ENCODE measurements at places on chromosomes 2 and 18.

DNA sequence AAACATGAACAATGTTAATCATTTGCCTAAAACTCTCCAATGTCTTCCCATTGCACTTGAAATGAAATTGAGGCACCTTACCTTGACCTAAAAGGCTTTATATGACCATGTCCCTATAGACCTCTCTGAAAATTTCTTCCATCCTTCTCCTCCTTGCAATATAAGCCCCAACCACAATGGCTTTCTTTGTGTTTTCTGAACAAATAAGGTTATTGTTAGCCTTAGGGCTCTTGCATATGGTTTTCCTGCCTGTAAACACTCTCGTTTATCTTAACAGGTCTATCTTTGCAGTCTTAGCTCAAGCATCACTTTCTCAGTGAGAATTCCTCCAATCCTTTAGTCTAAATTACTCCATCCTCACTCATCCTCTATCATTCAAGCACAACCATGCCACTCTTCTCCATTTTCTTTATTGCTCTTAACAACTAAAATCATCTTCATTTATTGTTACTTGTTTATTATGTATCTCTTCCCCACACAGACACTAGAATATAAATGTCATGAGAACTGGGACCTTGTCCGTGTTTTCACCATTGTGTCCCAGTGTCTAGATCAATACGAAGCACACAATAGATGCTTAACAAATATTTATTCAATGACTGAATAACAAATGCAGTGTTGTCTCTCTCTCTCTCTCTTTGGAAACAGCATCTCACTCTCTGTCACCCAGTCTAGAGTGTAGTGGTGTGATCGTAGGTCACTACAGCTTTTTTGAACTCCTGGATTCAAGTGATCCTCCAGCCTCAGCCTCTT, 129.3 kb downstream of the RDH14 start:
- no peak for DNase-seq

GRCh38 chr18:46740046-46740445, 16.8 kb downstream of the ST8SIA5 start:
- DNase-seq: no peak

DNA sequence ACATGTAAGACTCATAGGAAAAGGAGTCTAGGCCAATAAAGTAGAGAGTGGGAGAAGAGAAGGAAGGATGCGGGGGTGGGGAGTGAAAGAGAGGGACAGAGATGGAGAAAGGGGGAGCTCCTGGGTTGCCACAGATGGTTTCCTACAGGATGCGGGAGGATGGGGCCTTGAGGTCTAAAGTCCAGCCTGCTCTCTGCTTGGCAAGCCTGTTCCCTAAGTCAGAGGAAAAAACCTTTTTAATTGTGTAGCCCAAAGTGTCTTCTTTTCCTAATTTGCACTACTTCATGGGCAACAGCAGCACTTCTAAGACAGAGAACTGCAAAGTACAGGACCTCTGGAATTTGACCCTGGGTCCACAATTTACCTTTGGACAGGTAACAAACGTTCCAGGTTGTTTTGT, 1.4 kb upstream of the FAM110C start:
- DNase-seq: no peak

DNA sequence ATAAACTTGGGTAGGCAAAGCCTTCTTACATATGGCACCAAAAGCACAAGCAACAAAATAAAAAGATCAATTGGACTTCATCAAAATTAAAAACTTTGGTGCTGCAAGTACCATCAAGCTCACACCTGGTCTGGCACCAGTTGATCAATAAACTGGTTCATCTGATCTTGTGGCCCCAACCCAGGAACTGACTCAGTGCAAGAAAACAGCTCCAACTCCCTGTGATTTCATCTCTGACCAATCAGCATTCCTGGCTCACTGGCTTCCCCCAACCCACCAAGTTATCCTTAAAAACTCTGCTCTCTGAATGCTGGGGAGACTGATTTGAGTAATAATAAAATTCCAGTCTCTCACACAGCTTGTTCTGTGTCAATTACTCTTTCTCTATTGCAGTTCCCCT, 8.4 kb downstream of the EPG5 start:
- no peak for DNase-seq

- DNase-seq: no peak
These were observed 35.4 kb upstream of the STK17B start for GRCh38 chr2:196206804-196207203.

GRCh38 chr2:216858312-216858711, 1.6 kb downstream of the TNP1 start:
- DNase-seq: peak; percentile 23

All from inflammatory macrophage treated with lipopolysaccharide for 4 hours (primary cell).